Esophagus squamous epithelium (tissue), 5 donors: ENCODE measurements at places on chromosomes 12 and 14. TPM values are rescaled to one million over a fixed set of nuclear protein-coding genes. Genes with fewer than 3 reads are reported as not detected.

Gene AP1G2
- 76.9 TPM for total RNA-seq

Gene NDRG2
- total RNA-seq, result 161 TPM

Gene KCNH3
- not detected for total RNA-seq

Gene NINJ2
- 3.0 TPM for total RNA-seq

Gene CELA1
- not detected for total RNA-seq
